ENCODE measurements at places on chromosomes 11 and 22.
A peak's percentile ranks its signal among the peaks of the same experiment; 100 is the strongest.

GRCh38 chr11:117549417-117549816 is 221.8 kb downstream of the CEP164 start:
- no peak for DNase-seq

- DNase-seq, result no peak
Observed at GRCh38 chr11:60183591-60184205, 815 bp upstream of the MS4A6A start.

- no peak for DNase-seq
Observed at GRCh38 chr22:43884600-43885318, 7.1 kb downstream of the PNPLA5 start.

DNA sequence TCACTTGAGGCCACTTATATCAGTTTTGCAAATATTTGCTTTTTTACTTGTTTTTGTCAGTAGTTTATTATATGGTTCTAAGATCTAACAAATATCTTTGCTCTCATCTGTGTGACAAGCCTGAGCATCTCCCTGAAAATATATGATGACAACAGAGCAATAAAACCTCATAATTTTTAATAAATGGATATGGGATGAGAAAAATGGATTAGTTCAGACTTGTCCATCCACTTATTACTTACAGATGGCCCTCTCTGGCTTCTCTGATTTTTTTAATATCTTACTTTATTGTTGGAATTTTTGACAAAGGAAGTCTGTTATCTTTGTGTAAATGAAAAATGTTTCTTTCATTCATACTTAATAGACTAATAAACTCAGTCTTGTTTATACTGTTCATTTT is 491.4 kb upstream of the RAG2 start:
- DNase-seq, result no peak

- DNase-seq, result no peak
Observed at GRCh38 chr11:111748035-111748804, 18.0 kb downstream of the PPP2R1B start.

GRCh38 chr11:69442807-69443137 is 38.7 kb upstream of the LINC01488 start:
- no peak for DNase-seq

- no peak for DNase-seq
Observed at GRCh38 chr11:44032299-44033085, 15.3 kb upstream of the ACCSL start.

GRCh38 chr11:114192841-114193389 is 103.3 kb upstream of the NNMT start:
- DNase-seq, result no peak

DNA sequence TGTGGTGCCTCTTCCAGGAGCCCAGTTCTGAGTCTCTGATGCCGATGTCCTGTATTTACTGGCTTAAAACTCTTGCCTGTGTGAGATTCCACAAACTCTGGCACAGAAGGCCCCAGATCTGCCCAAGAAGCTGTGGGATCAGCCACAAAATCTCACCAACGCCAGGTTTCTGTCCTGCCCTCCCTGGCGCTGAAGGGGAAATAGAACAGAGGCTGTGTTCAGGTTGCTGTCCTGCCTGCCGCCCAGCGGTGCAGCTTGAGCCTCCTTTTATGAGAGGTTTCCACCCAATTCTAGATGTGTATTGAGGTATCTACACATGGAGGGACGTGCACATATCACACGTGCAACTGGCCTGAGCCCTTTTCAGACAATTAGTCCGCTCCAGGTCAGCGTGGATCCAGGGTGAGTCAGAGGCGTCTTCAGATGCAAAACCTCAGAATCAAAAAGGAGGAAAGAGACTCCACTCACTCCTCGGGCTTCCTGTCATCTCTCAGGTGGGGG is 2.2 kb downstream of the TMEM80 start:
- DNase-seq, result no peak

- DNase-seq, result no peak
Observed at GRCh38 chr22:30752771-30753170, 58.1 kb downstream of the OSBP2 start.

DNA sequence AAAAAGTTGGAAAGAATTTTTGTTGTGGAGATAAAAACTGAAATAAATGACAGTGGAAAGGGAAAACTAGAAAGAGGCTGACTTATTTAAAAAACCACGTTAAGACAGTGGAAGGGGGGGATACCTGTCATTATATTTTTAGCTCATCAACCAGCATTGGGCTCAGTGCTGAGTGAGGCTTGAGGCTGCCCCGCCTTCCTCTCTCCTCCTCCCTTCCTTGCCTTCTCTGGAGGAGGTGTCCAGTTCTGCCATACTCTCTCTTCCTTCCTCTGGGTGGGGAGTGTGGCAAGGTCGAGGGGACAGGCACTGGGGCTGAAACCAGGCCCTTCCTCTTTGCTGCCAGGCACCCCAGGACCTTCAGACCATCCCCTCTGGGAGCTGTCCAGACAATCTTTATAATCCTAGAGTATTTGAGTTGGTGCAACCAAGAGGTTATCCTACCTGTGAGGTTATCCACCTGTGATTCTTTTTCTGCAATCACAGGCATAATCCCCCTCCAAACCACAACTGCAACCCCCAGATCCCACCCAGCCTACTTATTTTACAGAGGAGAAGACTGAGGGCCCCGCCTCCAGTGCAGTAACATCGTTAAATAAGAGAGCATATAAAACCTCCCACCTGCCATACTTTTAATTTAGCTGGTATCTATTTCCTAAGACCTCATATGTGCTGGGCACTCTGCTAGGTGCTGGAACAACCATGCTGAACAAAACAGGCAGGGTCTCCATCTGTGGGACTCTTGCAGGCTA is 578.5 kb downstream of the BUD13 start:
- no peak for DNase-seq

DNA sequence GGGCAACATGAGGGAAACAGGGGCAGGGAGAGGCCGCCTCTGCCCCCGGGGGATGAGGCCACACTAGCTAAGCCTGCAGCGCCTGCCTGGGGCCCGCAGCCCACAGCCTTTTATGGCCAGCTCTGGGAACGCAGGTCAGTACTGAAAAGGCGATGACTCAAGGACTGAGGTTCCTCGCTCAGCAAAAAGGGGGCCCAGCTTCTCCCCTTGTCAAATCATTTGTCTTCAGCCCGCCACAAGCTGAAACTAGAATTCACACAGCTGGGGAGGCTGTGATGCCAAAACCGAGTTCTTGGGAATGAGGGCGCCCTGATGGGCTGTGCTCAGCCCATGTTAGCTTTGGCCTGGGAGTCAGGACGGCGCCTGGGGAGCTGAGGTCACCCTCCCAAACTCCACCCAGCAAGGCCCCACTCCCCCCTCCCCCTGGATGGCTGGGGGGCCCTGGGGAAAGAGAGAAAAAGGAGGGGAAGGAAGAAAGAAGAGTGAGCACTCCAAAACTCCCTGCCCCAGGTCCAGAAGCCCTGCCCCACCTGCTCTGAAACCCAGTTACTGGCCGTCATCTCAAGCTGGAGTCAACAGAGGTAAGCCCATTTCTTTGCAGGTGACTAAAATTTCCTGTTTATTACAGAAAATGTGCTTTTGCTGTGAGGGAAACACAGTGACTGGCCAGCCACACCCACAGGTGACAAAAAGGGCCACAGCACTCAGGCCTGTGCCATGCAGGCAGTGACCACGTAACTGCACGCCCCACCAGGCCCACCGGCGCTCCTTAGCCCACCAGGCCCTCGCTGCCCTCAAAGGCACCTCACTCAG is 13.7 kb downstream of the EHD1 start:
- DNase-seq, result no peak

GRCh38 chr22:35648066-35649025 is at the start of gene APOL6:
Gene APOL6 (plus strand): TSS chr22:35648446. CDS start chr22:35656426, 7,980 bp downstream.
- peak; percentile 74 for DNase-seq

DNA sequence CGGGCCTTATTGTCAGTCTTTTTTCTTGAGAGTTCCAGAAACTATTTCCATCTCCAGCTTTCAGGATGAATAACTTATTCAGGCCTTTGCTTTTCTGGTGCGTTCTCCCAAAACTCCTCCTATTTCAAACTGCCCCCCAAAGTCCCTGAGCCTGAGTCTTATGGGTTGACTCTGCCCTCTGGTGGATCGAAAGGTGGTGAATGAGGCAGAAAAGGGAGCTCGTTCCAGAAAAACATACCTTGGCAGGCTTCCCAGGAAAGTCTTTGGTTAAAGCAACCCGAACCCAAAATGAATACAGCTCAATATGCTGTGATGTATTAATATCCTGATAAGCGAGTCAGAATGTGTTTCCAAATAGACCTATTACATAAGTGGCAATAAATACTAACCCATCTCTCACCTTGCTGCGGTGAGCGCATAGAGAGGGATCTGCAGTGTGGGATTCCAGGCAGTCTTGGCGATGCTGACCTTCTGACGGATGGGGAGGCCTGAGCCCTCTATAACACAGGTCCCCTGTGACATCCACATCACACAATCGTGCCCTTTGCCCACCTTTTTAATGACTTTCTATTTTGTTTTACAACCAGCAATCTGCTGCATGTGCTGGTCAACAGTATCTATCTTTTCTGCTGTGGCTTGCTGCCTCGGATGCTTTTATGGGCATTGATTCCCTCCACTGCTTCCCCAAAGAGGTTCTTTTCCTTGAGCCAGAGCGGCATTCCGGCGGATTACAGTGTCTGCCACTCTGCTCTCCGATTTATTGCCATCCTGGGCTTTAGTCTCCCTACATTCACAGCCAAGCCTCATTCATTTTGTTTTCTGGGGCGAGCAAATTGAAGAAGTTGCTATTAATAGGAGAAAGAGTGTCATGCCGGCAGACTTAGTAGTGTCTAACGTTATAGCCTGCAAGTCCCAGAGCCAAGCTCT is 756.8 kb downstream of the NTM start:
- DNase-seq, result no peak

DNA sequence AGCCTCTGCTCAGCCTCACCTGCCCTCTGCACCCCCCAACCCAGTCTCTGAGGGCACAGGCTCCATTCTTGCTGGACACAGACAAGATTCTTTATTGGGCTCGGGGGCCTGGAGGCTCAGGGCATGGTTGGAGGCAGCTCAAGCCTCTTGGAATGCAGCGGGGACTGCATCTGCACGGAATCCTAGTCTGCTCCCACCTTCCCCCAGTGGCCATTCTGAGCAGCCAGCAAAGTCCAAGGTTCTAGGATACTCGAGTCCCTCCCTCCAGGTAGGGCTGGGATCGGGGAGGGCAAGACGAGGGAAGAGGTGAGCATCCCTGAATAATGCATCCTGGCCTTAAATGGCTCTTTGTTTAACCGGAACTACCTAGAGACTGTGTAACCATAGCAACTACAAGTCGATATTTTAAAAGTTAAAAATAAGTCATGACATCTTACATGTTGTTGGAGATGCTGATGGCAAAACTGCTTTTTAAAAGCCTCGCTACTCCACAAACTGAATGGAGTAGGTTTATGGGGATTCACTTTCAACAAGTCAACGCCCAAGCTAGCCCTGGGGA is 10.7 kb upstream of the IGSF22 start:
- DNase-seq, result no peak

GRCh38 chr11:8691601-8692000 is 9.0 kb downstream of the RPL27A start:
- DNase-seq, result no peak

GRCh38 chr11:134350381-134350780 is 18.6 kb downstream of the GLB1L2 start:
- DNase-seq, result no peak

DNA sequence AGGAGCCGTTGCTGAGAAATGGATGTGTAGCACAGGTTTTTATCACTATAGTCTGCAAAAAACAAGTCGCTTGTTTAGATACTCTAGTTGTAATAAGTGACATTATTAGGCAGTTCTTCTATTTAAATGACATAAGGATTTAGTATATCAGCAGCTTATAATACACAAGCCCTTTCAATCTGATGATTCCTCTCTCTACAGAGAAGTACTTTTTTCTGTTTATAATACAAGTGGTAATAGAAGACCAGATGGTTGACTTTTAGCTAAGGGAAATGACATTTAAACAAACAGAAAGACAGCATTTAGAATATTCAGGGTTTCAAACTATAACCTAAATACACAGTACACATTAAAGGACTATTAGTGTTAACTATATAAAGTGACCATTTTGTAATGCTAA is 60.4 kb downstream of the IMMP1L start:
- DNase-seq, result no peak

- DNase-seq, result no peak
Observed at GRCh38 chr11:34373727-34374126, 15.9 kb upstream of the ABTB2 start.

GRCh38 chr11:119085437-119085847 is 761 bp downstream of the HMBS start:
- DNase-seq, result no peak

DNA sequence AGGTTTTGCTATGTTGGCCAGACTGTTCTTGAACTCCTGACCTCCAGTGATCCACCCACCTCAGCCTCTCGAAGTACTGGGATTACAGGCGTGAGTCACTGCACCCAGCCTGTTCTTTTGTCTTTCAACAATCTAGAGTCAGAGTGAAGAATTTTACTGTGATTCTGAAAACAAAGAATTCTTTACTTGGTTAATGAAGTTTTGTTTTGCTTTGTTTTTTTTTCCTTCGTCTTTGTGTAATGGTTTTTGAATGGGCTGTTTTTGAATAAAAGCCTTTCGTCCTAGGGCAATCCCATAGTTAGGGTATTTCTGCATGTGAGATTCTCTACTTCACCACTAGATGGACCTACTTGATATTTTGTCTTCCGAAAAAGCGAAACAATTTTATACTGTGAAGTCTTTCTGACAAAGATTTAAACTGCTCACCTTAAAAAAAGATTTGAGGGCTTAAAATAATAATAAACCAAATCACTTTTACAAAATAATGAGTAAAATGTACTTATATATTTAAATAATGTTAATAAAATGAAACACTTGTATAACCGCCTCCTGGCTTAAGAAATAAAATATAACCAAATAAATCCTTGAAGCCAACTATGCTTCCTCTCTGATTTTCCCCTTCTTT is 43.4 kb upstream of the SC5D start:
- peak; percentile 36 for DNase-seq

- DNase-seq, result no peak
Observed at GRCh38 chr11:2220173-2220771, 48.7 kb upstream of the TH start.

DNA sequence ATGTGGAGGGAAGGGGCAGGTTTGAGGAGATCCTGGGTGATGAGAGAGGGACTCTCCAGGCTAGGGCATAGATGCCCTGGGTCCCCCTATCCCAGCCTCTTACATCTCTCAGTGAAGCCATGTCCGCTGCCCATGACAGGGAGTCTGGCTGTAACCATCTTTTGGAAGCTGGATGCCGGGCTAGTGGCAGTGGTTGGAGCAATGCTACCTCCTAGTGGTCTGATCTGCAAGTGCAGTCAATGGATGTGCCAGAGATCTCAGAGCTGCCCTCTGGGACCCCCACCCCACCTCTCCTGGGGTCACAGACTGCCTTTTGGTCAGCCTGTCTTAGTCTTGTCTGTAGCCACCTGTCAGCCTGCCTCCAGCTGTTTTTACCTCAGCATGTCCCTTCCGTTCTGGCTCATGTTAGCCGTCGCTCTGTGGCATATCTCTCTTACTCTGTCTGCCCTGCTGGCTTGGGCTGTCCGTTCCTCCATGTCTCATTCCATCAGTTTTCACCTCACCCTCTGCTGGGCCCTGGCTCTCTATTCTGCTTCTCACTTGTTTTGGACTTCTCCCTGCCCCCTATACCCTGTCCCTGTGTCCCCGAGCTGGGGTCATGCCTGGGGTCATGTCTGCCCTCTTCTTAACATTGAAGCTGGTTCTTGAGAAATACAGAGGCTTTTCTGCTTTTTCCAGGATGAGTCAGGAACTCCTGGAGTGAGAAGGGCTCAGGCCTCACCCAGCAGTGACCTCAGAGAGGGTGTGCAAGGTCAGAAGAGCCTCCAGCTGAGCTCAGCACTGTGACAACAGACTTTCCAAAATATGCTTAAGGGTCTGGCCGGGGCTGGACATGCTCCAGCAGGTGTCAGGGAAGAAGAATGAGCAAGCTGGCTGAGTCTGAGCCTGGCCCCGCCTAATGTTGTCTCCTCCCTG is 52.0 kb upstream of the THY1 start:
- peak; percentile 49 for DNase-seq
